ENCODE measurements at places on chromosomes 6 and 20.

- no peak for DNase-seq
These were observed 100.5 kb upstream of the SASH1 start for GRCh38 chr6:148242180-148242579.

DNA sequence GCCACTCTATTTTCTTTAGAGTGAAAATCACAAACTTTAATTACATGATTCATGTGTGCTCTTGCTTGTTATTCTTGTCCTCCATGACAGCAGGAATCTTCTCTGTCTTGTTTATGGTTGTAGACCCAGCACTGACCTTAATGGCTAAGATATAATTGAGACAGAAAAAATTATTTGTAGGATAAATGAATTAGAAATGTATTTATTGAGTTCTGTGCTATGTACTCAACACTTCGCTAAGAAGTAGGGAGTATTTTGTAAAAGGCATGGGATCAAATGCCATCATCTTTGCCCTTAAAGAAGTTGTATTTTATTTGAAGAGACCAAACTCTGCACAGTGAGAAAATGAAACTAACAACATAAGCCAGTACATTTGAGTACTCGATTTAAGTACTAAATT, 71.2 kb downstream of the CBLN4 start:
- DNase-seq = no peak

DNA sequence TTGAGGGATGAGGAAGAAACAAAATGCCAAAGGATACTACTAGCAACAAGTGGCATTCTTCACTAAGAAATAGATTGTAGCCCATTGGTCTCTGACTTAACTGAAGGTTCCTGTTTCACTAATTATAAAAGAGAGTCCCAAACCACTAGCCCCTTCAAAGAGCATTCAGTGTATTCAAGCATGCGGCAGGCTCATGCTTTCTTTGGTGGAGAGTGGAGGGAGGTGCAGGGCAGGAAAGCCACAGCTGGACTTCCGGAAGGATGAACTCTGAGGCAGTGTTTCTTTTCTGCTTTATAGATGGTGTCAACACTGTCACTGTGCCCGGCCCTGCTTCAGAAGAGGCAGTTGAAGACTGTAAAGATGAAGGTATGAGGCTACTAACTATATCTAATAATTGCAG, 636.1 kb downstream of the KIF16B start:
- DNase-seq = no peak

DNA sequence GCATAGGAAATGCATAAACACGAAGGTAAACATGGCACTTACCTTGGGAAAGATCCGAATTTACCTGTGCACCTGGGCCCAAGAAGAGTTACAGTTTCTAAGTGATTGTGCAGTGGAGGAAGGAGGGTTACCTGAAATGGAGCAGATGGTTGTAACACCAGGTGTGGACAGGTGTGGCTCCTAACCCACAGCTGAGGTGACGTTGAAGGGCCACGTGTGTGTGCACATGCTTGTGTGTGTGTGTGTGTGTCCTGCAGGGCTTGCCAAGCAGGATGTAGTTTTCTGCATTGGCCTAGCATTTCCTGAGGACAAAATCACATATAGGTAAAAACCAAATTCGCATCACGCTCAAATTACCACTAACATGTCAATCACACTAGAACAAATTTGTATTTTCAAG, 240.8 kb downstream of the ANKRD60 start:
- DNase-seq = no peak

DNA sequence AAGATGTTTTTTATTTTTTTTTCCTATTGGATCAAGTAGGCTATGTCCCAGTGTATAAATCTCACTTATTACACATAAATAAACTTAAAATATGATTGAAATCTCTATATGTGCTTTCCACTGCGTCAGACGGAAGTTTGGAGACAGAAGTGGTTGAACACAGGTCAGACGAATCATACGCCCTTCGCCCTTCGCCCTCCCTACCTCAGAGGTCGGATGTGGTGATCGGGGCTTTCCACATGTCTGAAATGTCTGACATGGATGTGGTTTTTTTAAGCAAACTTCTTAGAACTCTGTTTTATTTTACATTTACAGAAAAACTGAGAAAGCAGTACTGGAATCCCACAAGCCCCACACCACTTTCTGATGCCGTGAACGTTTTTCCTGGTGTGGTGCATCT, 344.4 kb downstream of the THBS2 start:
- DNase-seq = no peak

- no peak for DNase-seq
These were observed 19.0 kb upstream of the UTRN start for GRCh38 chr6:144266091-144266649.

DNA sequence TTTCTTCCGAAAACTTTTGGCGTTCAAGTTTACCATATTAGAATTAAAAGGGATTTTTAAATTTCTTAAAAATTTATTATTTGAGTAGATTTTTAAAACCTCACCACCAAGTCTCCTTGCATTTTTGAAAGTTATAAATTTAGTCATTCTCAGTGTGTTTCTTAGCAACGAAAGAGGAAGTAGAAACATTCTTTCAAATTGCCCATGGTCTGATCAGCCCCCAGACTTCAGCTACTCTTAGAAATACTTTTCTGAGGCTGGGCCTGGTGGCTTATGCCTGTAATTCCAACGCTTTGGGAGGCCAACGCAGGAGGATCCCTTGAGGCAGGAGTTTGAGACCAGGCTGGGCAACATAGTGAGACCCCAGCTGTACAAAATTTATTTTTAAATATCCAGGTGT, 15.1 kb upstream of the RTF2 start:
- DNase-seq = no peak

GRCh38 chr6:143838395-143838794, 4.7 kb upstream of the LTV1 start:
- no peak for DNase-seq

GRCh38 chr6:90977513-90977912, 390.6 kb upstream of the MAP3K7 start:
- DNase-seq = no peak

- DNase-seq = no peak
These were observed 201.3 kb upstream of the DTNBP1 start for GRCh38 chr6:15864038-15864707.

DNA sequence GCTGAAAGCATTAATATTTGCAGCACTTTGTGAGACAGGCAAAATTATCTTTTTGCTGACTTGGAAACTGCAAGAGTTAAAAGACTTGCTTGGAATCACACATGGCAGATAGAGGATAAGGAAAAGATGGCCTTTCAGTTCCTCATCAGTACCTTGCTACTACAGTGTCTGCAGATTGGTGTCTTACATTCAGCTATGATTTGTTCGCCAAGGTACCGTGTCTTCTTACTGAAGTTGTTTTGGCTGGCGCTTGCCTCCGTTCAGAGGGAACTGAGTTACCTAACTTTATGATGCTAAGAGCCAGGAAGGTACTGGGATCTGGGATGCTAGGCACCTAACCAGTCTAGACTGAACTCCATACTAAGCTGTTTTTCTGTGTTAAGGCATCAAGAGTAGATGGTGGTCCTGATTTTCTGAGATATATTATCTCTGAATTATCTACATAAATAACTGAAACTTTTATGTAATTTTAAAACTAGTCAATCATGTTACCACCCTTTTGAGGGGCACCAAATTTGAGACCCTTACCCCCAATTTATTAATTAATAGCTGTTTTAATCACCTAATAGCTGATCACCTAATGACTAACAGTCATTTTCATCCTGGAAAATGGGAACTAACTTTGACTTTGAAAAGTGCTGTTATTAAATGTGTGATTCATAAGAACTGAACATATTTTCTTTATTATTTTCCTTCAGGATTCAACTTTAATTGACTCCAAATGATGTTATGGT, 2.5 kb downstream of the WTAP start:
- no peak for DNase-seq
